ENCODE measurements at places on chromosomes 3 and 15.

DNA sequence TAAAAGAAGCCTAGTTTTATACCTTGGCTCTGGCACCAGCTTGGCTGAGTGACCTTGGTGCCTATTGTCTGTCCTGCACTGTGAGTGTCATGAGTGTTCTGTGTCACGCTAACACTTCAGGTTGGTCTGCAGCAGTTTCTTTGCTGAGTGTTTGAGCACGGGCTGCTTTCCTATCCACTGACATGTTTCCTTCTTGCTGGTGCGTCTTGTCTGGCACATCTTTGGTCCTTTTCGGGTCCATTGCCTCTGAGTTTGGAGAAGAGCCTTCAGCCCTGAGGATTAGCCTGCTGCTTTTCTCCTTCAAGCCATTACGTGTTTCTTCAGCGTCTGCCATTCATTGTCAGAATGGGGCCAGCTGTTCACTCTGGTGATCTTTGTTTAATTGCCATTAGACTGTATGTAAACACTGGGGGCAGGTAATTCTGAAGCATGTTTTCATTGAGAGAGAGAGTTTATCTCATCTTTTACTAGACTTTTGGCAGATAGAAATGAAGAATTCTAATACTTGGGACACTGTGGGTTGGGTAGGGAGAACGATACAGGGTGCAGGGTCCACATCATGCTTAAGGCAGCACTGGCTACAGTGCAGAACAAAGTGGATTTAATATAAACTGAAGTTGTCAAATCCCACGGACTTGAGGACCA, 55.5 kb downstream of the LRRC28 start:
- DNase-seq, result no peak

DNA sequence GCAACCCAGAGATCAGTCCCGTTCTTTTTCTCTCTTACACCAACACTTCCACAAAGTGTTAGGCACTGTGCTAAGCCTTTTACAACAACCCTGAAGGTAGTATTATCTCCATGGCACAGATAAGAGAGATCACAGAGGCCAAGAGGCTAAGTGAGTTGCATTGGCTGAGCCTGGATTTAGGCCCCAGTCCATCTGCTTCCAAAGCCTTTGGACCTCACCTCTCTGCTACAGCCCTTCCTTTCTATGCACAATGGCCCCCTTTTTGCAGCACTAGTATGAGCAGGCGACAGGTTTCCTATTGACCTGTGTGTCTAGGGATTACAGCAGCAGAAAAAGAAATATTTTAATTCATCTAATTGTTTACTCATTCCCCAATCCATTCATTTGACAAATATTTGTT, 76.2 kb downstream of the CRYGS start:
- no peak for DNase-seq

DNA sequence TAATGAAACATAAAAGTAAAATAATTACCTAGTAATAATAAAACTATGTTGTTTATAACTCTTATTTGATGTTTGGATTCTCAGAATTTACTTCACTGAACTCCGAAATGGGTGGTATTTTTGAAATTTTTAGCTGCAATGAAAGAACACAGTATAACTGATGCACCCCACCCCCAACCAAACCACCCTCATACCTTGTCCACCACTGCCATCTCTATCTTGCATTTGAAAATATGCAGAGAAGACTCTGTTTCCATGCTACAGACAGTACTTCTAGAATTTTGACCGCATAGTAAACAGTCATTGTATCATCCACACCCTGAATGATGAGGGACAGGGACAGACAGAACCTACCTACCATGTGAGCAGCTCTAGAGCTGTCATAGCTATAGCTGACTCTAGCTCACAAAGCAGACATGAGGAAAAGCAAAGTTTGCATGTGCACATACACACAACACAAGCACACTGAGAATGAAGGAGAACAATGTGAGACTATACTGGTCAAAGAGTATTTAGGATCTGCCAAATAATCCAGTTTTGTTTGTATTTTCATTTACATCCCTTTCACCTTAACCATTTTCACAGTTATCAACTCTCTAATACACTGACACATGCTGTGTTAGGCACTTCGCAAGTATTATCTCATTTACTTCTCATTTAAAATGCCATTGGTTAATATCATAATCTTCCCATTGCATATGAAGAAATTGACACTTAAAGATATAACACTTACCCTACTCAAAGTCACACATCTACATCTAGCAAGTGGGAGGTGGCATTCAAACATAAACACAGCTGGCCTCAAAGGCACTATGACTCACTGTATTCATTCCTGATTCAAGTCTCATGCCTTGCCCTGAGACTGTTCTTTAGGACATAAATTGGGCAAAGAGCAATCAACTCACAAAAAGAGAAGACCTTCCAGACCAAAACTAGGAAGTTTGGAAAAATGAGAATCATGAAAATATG, 1014.7 kb upstream of the CFAP20DC start:
- no peak for DNase-seq

- DNase-seq, result no peak
Measured at GRCh38 chr3:190591080-190591479, 77.2 kb downstream of the IL1RAP start.

DNA sequence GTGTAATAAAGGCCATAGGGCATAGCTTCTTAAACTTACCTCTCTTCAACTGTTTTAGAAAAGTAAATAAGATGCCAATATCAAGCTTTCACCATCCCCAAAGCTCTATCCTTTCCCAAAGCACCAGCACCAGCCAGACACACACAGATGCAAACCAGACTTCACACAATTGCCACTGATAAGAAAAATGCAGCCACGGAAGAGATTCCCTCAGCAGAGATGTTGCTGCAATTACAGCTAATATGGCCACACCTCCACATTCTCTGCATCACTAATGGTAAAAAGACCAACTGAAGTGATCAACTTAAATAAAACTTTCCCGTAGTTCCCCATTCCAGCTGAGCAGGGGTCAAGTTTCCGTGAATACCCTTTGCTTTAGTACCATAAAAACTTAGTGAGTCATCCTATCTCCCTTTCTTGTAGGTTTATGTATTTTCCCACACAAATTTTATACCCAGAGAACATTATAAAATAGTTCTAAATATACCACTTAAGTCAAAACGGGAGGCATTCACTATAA, 64.4 kb downstream of the SLC9A9 start:
- DNase-seq, result no peak

DNA sequence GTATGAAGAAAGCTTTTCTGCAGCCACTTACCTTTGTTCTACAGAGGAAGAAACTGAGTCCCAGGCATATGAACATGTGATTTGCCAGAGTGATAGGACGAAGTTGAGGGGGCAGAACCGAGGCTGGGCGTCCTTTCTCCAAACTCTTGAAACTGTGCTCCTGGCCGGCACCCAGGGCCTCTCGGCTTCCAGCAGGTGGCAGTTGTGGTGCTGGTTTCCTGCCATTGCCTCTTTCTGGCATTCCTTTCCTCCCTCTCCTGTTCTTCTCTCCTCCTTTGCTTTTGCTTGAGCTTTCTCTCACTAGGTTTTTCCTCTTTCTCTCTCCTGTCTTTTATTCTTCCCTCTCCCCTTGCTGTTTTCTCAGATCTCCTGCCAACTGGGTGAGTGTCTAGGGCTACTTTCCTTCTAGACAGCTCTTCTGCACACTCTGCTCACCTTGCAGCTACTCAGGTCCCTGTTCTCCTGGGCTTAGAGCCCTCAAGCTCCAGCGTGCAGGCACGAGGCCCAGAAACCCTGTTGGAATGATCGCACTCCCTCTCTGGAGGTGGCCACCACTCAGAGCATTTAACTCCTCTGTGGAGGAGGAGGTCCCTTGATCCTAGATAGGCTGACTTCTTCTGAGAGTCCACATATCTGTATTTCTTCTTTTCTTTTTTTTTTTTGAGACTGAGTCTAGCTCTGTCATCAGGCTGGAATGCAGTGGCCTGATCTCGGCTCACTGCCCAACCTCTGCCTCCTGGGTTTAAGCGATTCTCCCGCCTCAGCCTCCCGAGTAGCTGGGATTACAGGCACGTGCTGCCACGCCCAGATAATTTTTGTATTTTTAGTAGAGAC, 26.2 kb downstream of the TRAK1 start:
- DNase-seq, result no peak

All from activated CD4-positive, alpha-beta T cell treated with anti-CD3 and anti-CD28 coated beads, Interleukin-2, amount 50 U/mL, for 16 hours (primary cell).